ENCODE measurements at places on chromosomes 1 and 21. TPM values are rescaled to one million over a fixed set of nuclear protein-coding genes. Genes with fewer than 3 reads are reported as not detected.

DNA sequence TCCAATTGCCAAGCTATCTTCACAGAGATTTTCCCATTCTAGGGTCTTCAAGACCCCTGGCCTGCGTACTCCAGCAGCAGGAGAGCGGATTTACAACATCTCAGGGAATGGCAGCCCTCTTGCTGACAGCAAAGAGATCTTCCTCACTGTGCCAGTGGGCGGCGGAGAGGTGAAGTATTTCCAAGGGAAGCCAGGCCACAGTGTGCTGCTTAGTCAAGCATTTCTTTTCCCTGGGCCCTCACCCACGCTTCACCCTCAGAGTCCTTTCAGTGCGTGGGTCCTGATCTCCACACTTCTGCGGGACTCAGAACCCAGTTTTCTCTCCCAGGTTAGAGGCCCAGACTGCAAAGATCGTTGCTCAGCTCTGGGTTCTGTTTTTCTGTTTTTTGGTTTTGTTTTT, 13.1 kb downstream of the CDCA8 start:
- no peak for DNase-seq

GRCh38 chr1:44401256-44402228, 3.5 kb upstream of the RNF220 start:
- no peak for DNase-seq

GRCh38 chr1:165988275-165988674, 160.9 kb downstream of the UCK2 start:
- DNase-seq: no peak

The TPTE gene
- total RNA-seq: not detected

- DNase-seq: no peak
These were observed 2.8 kb downstream of the PAQR7 start for GRCh38 chr1:25872713-25873112.

DNA sequence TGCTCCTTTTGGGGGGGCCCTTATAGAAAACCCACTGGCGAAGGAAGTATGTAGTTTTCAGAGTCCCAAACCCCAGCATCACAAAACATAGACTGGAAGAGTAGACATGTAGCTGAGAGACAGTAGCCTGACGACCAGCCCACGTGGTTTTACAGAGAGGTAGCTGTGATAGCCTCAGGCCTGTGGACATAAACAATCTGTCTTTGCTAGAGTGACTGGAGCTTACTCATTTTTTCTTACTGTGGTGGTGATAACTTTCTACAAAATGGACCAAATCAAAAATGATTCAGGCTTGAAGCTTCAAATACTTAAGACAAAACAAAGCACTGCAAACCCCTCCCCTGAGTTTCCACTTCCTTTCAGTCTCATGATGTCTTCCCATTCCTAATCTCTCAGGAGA, 497.0 kb downstream of the RWDD3 start:
- no peak for DNase-seq

- peak; percentile 54 for DNase-seq
These were observed 6.5 kb upstream of the FGGY start for GRCh38 chr1:59290193-59290949.

- DNase-seq: no peak
These were observed 2.8 kb upstream of the CASQ2 start for GRCh38 chr1:115771094-115771846.

The ATP13A2 gene
- 43.6 TPM for total RNA-seq

DNA sequence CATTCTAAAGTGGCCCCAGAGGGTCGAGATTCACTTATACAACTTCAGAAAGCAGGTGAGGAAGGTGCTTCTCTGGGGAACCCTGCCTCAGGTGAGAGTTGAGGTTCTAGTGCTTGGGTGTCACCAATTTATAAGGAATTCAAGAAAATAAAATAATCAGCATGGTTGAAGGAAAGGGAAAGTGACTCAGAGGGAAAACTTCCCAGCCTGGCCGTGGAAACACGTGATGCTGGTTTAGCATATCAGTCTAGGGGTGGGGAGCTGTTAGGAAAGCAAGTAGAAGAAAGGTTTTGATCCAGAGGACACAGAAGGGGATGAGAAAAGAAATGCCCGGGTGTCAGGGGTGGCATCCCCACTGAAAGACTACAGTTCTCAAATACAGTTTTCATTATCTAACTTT, 37.7 kb upstream of the TMEM125 start:
- peak; percentile 18 for DNase-seq

The CCDC30 gene
- total RNA-seq: 10.2 TPM

GRCh38 chr1:10510520-10511493, 36.1 kb downstream of the PEX14 start:
- peak; percentile 41 for DNase-seq

The SAMSN1 gene
- total RNA-seq: not detected

- DNase-seq: no peak
These were observed 197.6 kb downstream of the SIPA1L2 start for GRCh38 chr1:232432313-232432712.

GRCh38 chr1:55334160-55334559, 119.0 kb upstream of the USP24 start:
- no peak for DNase-seq

The BATF3 gene
- 0.50 TPM for total RNA-seq

The NR5A2 gene
- 1.8 TPM for total RNA-seq

The LCE3D gene
- total RNA-seq: not detected

DNA sequence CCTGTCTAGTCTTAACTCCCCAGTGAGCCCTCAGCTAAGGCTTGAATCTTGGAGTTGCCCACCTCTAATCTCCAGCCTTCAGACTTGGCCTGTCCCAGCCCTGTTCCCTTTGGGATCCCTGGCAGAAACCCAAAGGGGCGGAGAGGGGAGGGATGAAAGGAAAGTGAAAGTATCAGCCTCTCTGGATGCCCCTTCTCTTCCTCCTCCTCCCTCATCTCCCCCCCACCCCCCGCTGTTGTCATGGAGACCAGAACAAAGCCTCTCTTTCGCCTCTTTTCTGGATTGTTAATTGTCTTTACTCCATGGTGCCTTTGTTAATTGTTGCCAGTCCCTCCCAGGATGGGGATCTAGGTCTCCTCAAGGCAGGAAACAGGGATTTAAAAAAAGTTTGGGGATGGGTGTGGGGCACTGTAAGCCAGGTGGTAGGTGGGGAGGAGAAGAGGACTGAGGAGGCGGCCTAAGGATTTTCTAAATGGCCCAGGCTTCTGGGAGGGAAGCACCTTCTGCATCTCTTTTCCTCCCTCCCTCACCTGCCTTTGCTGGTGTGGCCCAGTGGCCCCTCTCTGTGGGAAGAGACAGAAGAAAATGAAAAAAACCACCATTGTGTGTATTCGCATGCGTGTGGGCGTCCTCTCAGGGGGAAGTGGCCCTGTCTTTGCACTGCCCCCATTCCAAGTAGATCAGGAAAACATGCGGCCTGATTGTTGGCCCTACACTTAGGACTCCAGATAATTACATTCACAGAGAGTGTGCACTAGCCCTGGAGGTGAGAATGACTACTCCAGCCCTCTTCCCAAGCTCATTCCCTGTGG, 7.5 kb upstream of the SOX13 start:
- no peak for DNase-seq

DNA sequence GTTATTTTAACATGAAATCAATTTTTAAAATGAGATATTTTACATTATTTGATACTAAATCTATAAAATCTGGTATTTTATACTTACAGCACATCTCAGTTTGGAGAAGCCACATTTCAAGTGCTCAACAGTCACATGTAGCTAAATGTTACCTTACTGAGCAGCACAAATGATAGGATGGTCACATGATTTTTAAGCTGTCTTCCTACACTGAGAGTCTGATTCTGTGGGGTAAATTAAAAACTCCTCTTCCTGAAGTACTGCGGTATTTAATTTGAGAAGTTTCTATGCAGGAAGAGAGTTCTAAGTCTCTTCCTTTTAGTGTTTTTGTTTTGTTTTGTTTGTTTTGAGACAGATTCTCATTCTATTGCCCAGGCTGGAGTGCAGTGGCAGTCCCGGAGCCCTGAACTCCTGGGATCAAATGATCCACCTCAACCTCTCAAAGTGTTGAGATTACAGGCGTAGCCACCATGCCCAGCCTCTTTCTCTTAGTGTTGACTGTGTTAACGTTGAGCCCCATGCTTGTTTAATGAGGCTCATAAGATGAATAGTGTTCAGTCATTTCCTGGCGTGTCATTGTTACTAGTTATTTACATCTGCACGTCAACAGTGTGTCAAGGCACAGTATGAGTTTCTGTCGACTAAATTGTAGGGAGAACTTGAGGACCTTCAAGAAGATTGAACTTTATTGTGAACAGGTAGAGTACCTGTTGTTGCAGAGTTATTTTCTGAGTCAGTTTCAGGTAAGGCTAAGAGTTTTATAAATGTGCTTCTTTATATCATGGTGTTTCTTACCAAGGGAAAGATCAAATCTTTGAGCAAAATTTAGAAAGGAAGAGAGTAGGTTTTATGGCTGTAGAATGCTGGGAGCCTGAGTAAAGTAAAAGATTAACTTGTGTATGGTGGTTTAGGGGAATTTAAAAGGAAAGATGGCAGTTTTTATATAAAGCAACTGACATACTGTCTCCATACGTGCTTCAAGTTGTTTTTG, 3.3 kb downstream of the CNST start:
- no peak for DNase-seq

- no peak for DNase-seq
These were observed 89.9 kb upstream of the SLC2A1 start for GRCh38 chr1:43048601-43049011.

DNA sequence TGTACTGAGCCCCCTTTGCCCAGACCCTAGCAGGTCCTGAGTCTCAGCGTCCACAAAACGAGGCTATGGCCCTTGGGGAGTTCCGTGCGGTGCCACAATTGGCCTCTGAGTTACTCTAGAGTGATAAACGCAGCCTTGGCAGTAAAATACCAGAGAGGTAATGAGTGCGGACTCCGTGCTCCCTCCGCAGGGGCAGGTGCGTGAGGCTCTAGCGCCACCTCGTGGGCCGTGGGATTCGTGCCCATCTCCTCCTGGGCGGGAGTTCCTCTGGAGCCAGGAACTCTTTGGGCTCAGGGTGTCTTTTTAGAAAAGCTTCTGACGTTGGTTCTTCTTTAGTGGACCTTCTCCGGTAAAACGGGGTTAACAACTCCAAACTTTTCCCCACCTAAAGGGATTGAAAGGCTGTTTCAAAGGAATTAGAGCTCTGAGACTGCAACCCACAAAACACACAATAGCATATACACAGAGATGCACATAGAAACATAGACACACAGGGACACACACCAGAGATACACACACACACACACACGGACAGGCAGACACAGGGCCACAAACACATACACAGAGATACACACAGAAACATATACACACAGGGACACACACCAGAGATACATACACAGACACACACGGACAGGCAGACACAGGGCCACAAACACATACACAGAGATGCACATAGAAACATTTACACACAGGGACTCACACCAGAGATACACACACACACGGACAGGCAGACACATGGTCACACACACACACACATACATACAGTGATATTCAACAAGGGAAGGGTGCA, 99.4 kb downstream of the KCNJ15 start:
- no peak for DNase-seq

The ALG14 gene
- total RNA-seq: 7.7 TPM

The NHLH1 gene
- 0.26 TPM for total RNA-seq

GRCh38 chr1:89460325-89460724, 64.3 kb upstream of the LRRC8B start:
- no peak for DNase-seq

DNA sequence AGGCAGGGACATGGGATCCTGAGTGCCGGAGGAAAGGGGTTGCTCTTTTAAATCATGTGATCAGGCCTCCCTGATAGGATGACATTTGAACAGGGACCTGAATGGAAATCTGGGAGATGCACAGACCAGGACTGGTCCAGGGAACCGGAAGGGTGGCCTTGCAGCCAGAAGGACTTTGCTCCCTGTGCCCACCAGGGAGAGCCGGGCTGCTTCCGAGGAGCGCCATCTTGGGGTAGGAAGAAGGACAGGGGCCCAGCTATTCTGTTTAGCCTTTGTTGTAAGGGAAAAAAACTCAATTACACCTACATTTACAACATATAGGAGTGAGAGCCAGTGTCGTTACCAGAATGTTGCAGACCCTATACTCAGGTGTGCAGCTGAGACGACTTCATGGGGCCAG, 5.5 kb downstream of the KLHDC7A start:
- no peak for DNase-seq

DNA sequence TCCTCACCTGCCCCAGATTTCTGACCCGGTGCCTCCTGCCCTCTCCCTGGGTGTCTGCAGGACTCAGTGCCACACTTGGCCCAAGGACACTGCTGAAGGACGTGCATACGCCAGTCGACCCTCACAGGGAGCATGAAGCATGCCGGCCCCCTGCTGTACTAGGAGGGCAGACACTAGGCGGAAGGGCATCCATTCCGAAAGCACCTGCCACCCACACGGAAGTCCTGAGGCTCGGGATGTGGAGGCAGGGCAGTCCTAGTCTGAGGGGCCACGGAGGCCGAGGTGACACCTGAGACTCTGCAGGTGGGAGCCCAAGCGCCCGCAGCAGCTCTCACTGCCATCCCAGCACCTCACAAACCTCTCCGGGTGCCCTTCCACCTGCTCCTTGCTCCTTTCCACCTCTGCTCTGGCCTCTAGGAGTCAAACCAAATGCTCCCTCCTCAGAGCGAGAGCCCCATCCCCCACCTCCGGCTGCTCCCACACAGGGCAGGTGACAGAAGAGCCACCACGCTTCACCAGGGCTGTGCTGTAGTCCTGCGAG, 2.4 kb downstream of the NPHP4 start:
- no peak for DNase-seq

DNA sequence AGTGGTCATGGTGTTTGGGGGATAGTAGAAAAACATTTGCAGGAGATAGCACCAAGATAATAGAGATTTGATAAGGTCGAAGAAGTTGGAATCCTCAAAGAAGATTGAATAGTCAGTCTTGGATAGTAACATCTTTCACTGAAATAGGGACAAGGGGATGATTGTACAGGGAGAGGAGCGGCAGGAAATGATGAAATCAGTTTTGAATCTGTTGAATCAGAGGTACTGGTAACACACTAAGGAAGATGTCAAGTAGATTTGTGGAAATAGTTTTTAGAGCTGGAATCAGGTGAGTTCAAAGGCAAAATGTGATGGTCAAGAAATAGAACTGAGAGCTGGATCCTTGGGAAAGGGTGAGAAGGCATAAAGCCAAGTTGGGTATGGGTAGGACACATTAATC, 26.5 kb downstream of the CAP1 start:
- DNase-seq: no peak

DNA sequence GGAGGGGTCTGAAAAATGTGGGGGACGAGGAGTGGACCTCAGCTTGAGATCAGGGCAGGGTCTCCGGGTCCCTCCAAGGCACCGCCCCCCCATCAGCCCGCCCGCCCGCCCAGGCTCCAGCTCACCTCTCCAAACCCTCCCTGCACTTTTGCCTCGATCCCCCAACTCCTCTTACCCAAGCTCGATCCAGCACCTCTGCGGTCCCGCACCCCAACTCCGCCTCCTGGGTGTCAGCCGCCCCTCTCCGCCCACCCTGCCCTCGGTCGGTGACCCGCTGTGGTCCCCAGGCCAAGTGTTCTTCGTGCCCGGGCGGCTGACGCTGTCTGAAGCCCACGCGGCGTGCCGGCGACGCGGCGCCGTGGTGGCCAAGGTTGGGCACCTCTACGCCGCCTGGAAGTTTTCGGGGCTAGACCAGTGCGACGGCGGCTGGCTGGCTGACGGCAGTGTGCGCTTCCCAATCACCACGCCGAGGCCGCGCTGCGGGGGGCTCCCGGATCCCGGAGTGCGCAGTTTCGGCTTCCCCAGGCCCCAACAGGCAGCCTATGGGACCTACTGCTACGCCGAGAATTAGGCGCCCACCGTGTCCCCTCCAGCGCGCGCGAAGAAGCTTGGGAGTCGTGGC, 5.7 kb downstream of the HAPLN2 start:
- DNase-seq: no peak

The BMP8A gene
- 0.31 TPM for total RNA-seq
